ENCODE measurements at places on chromosomes 3 and 15.
A peak's percentile ranks its signal among the peaks of the same experiment; 100 is the strongest.

- peaks cover 27% of the 10 kb centered on the region for H3K36me3 ChIP-seq
- H3K4me3 ChIP-seq: no peak overlapping the region
- no peak for DNase-seq
Measured at GRCh38 chr3:190621927-190622326, 108.0 kb downstream of the IL1RAP start.

- H3K27me3 ChIP-seq: no peaks in the 10 kb centered on the region
- peaks cover 84% of the 10 kb centered on the region for H3K36me3 ChIP-seq
- peaks cover 55% of the 10 kb centered on the region for H3K4me1 ChIP-seq
- H3K4me3 ChIP-seq: peak overlapping the region; percentile 92
Measured at GRCh38 chr3:16290007-16290826, 25.2 kb downstream of the OXNAD1 start.

DNA sequence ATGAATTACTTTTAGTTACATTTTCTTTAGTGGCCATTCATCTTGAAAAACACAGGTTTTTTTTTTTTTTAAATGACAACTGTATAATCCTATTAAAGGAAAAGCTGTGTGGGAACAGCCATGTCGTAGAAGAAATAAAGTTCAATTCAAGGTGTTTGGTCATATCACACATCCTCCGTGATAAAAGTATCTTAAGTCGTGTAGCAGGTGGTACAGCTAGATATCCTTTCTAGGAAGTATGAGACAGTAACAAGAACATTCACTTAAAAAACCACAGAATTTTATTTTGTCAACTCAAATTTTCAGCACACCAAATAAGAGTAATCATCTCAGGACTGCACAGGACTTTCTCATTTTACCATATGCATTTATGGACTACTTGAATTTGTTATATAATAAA, 16.1 kb downstream of the ZDHHC23 start:
- H3K27me3 ChIP-seq: peaks cover 2% of the 10 kb centered on the region
- no peaks in the 10 kb centered on the region for H3K36me3 ChIP-seq
- H3K27ac ChIP-seq: no peak overlapping the region
- H3K4me3 ChIP-seq: no peak overlapping the region

DNA sequence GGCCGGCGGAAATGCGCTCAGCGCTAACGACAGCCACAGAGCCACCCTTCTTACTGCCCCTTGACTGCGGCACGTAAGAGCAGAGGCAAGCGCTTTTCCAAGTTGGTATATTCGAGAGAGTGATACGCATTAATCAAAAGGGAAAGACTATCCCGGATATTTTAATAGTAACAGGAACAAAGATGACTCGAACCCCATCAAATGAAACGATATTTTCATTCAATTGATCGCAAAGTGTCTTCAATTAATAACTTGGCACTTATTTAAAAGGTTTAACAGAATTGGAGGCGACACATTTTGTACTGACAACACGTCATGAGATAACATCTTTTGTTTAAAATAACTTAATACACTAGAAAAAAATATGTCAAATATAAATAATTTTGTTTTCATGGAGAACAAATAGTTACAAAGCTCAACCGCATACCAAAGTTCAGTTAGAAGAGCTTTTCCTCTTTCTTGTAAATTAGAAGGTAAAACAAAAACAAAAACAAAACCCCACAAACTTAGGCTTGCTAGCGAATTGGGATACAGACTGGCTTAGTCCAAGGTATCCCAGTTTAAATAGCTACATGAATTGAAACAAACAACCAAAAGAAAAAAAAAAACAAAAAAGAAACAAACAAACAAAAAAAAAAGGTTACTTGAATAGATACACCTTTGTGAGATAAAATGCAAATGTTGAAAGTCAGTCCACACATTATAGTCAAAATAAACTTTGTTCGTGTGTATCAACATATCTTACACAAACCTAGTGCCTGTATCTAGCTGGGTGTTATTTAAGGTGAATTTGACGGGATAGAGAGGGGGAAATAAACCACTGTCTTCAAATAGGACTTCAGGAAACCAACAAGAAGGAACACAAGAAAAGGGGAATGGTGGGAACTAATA, 10.2 kb downstream of the SHOX2 start:
- no peak overlapping the region for H3K27ac ChIP-seq
- H3K4me1 ChIP-seq: peaks cover 15% of the 10 kb centered on the region
- H3K27me3 ChIP-seq: peaks cover 80% of the 10 kb centered on the region
- no peak for DNase-seq

DNA sequence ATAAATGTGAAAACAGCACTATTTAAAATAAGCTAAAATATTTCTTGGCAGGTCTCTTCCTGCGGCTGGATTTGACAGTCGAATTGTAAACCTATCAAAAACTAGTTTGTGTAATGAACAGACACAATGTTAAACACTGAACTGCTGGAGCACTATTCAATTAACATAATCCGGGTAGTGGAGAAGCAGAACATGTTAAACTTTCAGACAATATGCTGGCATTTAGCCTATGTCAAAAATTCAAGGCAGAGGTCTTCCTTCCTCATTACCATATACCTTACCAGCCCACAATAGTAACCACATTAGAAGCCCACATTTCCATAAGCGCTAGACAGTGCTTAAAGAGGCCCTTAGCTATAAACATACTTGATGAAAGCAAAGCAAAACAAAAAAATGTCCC, 1042.9 kb downstream of the ROBO1 start:
- peaks cover 8% of the 10 kb centered on the region for H3K4me1 ChIP-seq
- no peaks in the 10 kb centered on the region for H3K27me3 ChIP-seq
- no peaks in the 10 kb centered on the region for H3K36me3 ChIP-seq

- no peak overlapping the region for H3K27ac ChIP-seq
- no peaks in the 10 kb centered on the region for H3K36me3 ChIP-seq
- DNase-seq: no peak
- peaks cover 17% of the 10 kb centered on the region for H3K4me1 ChIP-seq
- peaks cover 60% of the 10 kb centered on the region for H3K27me3 ChIP-seq
Measured at GRCh38 chr3:184562878-184563560, 1.4 kb downstream of the EPHB3 start.

- no peak overlapping the region for H3K4me3 ChIP-seq
- DNase-seq: no peak
- H3K27ac ChIP-seq: no peak overlapping the region
- H3K36me3 ChIP-seq: no peaks in the 10 kb centered on the region
Measured at GRCh38 chr15:75671730-75672602, 24.3 kb downstream of the SNX33 start.

GRCh38 chr3:60079076-60079475, 1029.3 kb upstream of the CFAP20DC start:
- no peak overlapping the region for H3K27ac ChIP-seq
- no peak overlapping the region for H3K4me3 ChIP-seq
- H3K4me1 ChIP-seq: peaks cover 54% of the 10 kb centered on the region

DNA sequence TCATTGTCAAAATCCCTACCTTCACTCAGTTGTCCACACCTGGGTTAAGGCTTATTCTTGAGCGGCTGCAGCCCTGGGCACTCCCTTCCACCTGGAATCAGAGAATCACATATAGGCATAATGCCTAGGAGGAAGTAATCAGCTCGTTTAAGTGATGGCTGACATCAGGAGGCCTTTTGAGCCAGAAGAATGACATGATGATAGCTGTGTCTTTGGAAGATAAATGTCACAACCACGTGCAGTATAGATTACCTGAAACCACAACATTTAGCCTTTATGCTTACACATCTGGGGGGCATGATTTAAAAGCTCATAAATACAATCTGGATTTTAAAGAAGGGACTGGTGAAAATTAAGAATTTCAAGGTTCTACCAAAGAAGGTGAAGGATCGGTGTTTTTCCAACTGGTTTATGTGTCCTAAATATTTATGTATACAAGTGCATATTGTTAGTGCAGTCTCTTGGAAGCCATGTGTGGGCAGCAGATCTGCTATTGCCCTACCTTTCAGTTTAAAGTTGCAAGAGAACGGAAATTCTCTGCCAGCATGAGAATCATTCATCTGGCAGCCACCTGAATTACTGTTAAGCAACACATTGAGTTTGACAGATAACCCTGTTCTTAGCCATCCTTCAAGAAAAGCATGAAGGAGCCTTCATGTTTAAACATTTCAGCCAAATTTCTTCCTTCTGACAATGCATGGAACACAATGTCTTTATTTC, 163.4 kb upstream of the NR2E3 start:
- H3K4me3 ChIP-seq: no peak overlapping the region
- H3K27me3 ChIP-seq: peaks cover 9% of the 10 kb centered on the region
- no peak overlapping the region for H3K27ac ChIP-seq
- no peaks in the 10 kb centered on the region for H3K4me1 ChIP-seq
- DNase-seq: no peak

DNA sequence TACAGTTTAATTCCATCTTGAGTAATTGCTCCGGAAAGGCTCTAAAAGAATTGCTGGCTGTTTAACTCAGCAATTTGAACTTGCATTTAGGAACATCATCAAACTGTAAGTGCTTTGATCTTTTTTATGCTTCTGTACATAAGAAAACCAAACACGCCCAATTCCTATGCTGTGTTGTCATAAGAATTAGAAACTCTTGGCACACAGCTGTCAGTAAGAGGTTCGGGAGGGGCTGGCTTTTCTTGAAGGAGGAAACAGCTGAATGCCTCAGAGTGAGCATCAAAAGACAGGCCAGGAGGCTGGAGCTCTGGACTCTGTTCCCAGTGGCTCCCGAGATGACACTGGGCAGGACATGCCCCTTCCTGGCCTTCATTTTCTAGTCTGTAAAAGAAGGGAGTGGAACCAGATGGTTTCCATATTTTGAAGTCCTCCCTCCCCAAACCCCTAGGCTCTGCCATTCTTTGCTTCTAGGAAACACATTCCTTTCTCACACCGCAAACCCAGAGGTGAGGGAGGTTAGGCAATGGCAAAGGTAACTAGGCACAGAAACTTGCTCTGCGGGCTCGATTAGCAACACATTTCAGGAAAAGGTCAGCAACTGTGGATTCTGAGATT, 73.7 kb upstream of the DLG1 start:
- H3K27ac ChIP-seq: no peak overlapping the region
- no peaks in the 10 kb centered on the region for H3K4me1 ChIP-seq
- H3K4me3 ChIP-seq: no peak overlapping the region
- peaks cover 8% of the 10 kb centered on the region for H3K27me3 ChIP-seq

- no peaks in the 10 kb centered on the region for H3K27me3 ChIP-seq
- no peak for DNase-seq
- H3K36me3 ChIP-seq: no peaks in the 10 kb centered on the region
- H3K4me1 ChIP-seq: no peaks in the 10 kb centered on the region
Measured at GRCh38 chr3:85950435-85950834, 991.6 kb downstream of the CADM2 start.

- H3K27ac ChIP-seq: no peak overlapping the region
- H3K4me1 ChIP-seq: peaks cover 5% of the 10 kb centered on the region
- no peak overlapping the region for H3K4me3 ChIP-seq
- no peaks in the 10 kb centered on the region for H3K36me3 ChIP-seq
- H3K27me3 ChIP-seq: no peaks in the 10 kb centered on the region
Measured at GRCh38 chr3:50171540-50172301, 16.6 kb downstream of the SEMA3F start.

DNA sequence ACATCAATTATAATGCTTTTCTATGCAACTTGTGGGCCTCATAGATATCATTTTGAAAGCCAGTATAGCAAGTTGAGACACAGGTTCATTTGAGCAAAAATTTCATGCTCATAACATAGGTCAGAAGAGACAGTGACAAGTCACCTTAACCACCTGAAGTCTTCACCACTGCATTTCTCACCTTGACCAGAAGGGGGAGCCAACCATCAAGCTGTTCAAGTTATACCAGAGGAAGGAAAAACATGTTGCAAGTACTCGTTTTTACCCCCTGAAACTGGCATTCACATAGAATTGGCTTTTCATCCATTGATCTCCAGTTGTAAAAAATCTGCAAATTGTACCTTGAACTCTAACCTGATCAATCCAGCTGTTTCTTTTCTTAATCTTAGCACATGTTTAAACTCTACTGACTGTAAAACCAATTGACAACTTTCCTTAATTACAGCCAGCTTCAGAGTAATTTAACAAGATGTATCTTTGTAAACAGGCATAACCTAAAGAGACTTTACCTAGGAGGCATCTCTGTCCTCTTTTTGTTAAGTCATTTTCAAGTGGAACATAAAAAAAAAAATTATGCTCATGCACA, 1.4 kb downstream of the LMOD3 start:
- no peak overlapping the region for H3K4me3 ChIP-seq
- H3K4me1 ChIP-seq: peaks cover 5% of the 10 kb centered on the region
- peak; percentile 90 for DNase-seq
- H3K36me3 ChIP-seq: no peaks in the 10 kb centered on the region

DNA sequence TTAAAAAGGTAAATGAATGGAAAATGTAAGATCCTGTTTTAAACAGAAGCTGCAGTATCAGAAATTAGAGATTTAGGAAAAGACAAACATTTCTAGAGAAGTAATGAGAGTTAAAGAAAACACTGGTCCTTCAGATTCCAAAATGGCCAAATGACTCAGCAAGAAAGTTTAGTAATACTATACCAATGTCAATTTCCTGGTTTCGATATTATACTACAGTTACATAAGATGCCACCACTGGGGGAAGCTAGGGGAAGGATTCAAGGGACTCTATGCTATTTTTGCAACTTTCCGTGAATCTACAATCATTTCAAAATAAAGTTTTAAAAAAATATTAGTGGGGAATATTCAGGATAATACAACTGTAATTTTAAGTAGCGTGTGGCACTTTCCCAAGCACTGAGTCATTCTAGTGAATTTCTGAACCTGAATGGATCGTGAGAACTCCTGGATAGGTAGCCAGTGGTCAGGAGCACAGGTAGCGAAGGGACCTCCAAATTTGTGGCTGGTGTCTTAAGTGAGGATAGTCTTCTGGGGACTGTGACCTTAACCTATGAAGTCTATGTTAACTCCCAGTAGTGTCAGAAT, 37.6 kb downstream of the TMCC1 start:
- H3K4me3 ChIP-seq: no peak overlapping the region
- peaks cover 4% of the 10 kb centered on the region for H3K4me1 ChIP-seq
- no peak for DNase-seq
- H3K27ac ChIP-seq: no peak overlapping the region

GRCh38 chr15:68640791-68641331, 62.1 kb downstream of the CORO2B start:
- no peaks in the 10 kb centered on the region for H3K27me3 ChIP-seq
- no peaks in the 10 kb centered on the region for H3K4me1 ChIP-seq
- no peak overlapping the region for H3K27ac ChIP-seq
- no peaks in the 10 kb centered on the region for H3K36me3 ChIP-seq

DNA sequence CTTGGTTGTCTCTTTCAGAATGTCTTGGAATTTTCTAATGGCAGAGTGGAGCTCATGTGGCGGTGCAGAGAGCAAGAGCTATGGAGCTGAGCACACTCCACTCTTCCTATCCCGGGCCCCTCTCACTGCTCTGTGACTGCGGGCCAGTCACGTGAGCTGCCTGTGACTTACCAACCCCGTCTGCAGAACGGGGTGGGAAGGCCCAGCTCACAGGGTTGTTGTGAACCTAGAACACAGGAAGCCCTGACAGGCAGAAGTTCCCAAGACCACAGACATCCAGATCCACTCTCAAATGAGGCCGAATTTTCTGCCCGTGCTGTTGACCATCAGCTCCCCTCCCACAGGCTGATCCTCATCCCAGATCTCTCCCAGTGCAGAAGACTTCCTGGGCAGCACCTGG, 35.5 kb upstream of the PLXNA1 start:
- no peaks in the 10 kb centered on the region for H3K27me3 ChIP-seq
- H3K27ac ChIP-seq: no peak overlapping the region
- no peak for DNase-seq
- no peaks in the 10 kb centered on the region for H3K36me3 ChIP-seq
- no peak overlapping the region for H3K4me3 ChIP-seq
